NCI-H2081 treated with DMSO at 0.1 percent for 48 hours (cell line): ENCODE measurements at places on chromosomes 3 and 15.

DNA sequence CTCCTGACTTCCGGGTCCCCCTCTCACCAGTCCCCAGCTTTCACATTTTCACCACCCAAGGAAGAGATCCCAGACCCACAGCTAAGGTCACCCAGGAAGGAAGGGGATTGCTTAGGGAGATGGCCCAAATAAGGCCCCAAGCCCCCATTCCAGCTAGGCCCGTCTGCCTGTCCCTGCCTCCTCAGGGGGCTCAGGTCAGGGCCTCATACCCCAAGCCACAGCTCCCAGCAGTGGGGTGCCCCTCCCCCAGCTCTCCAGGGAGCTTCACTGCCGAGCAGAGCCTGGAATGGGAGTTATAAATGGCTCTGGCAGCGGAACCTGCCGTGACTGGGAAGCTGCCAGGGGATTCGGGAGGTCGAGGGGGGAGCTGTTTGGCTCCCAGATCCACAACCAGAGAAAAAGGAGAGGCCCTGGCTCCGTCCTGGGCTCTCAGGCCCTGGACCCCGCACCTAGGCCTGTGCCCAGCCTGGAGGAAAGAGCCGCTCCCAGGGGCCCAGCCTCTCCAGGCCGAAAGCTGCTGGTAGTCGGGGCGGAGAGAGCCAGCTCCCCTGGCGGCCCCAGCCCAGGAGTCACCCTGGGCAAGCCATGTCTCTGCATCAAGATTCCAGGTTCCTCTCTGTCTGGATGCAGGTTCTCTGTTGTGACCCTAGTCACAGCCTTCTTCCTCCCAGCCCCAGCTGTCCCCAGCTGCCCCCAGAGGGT, 550 bp downstream of the CCDC9B start:
- no peak for DNase-seq

DNA sequence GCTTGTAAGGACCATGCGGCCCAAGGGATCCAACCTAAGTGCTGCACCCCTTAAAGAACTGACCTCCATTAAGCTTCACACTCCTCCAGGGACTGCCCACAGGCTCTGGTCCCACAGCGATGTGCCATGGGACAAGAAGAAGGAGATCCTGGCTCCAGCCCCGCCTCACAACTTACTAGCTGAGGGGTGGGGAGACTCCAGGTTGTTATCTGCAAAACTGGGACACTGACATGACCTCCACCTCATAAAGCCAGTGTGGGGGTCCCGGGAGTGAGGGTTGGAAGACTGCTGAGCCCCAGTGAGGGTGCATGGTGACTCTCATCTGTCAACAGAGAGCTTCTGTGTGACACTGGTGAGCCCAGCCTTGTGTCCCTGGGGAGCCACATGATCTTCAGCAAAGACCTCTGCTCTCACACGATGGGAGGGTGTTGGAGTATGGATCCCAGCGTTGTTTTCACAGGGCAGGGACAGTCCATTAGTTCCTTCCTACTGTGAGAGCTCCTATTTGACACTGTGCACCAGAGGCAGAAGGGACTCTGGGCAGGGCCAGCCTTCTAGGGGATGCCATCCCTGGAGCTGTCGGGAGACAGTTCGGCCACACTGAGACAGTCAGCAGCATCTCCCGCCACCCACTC, 26.7 kb downstream of the EAF1 start:
- DNase-seq: no peak

GRCh38 chr3:151197981-151198767, 4.8 kb downstream of the GPR171 start:
- no peak for DNase-seq

DNA sequence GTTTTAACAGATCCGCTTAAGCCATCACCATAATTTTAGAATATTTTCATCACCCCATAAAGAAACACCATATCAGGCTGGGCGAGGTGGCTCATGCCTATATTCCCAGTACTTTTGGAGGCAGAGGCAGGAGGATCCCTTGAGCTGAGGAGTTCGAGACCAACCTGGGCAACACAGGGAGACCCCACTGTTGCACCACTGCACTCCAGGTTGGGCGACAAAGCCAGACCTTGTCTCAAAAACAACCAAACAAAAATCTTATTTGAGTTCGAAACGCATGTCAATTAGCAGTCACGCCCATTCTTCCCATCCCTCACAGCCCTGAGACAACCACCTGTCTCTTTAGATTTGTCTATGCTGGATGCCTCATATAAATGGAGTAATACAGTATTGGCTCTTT, 119.9 kb downstream of the KLF13 start:
- no peak for DNase-seq

DNA sequence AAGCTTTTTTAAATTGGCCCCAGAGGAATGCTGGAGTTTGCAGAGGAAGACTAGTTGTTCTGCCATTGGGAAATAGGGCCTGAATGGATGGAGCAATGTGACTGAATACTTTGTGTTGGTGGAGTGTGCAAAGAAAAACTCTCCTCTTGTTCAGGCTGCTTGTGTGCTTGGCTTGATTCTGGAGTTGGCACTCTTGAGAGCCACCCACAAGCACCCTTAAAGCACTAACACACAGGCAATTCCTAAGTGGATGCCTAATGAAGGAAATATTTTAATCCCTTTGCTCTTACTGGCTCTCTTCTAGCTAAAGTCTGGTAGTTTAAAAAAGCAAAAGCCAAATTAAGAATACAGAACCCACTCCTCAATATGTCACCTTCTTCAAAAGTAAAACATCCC, 304.4 kb upstream of the C2CD4B start:
- DNase-seq: no peak

DNA sequence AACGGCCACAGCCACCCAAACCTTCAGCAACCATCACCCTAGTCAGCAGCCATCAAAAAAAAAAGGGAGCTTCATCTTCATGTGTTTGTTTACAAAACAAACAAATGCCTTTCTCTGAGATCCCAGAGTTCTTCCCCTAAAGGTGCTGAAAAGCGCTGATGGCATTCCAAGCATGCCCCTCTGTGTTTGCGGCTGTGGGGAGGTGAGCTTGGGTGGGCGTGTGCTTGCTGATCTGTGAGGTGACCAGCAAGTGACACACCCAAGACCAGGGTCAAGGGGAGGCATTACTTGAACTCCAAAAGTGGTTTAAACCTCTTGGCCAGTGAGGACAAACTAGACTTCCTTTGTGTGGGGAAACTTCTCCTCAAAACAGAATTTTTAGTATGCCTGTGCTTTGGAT, 81.5 kb downstream of the DHX36 start:
- DNase-seq: no peak

DNA sequence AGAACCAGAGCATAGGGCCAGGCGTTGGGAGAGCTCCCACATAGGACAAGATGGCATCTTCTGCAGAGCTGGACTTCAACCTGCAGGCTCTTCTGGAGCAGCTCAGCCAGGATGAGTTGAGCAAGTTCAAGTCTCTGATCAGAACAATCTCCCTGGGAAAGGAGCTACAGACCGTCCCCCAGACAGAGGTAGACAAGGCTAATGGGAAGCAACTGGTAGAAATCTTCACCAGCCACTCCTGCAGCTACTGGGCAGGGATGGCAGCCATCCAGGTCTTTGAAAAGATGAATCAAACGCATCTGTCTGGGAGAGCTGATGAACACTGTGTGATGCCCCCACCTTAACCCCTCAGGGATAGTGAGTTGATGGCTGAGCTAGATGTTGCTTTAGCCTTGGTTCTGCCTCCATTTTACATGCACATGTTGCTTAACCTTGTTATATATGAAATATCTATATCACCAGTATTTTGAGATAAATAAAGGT, at the start of gene PYDC2:
Gene PYDC2 (plus strand): TSS at position 51 of the 483 bp plus-strand sequence. CDS start 0 bp downstream, at position 51.
- DNase-seq: no peak

- DNase-seq: no peak
These were observed 2.9 kb downstream of the IFT57 start for GRCh38 chr3:108219336-108219735.

- no peak for DNase-seq
These were observed 229.7 kb upstream of the TBL1XR1 start for GRCh38 chr3:177426878-177427495.

GRCh38 chr15:81235276-81236123, 38.8 kb downstream of the IL16 start:
- DNase-seq: no peak

GRCh38 chr3:15595955-15596354, 5.4 kb downstream of the HACL1 start:
- DNase-seq: no peak

GRCh38 chr3:3664935-3665334, 134.3 kb upstream of the LRRN1 start:
- no peak for DNase-seq

GRCh38 chr15:80183306-80183705, 30.5 kb downstream of the FAH start:
- no peak for DNase-seq

DNA sequence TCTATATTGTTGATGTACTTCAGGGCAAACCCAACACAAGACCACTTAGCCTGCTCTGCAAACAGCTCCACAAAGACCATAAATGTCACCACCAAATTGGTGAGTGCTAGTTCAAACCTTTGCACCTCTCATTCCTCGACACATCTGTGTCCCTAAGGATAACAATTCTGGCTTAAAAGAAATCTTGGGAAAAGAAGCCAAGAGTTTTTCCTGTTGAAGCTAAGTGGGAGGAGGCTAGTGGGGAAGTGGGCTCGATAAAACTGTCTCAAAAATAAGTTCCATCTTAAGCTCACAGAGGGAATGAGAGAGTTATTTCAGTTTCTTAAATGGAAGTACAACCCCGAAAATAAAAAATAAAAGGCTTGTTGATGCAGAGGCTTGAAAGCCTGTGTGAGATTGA, 40.4 kb upstream of the PRICKLE2 start:
- DNase-seq: no peak

DNA sequence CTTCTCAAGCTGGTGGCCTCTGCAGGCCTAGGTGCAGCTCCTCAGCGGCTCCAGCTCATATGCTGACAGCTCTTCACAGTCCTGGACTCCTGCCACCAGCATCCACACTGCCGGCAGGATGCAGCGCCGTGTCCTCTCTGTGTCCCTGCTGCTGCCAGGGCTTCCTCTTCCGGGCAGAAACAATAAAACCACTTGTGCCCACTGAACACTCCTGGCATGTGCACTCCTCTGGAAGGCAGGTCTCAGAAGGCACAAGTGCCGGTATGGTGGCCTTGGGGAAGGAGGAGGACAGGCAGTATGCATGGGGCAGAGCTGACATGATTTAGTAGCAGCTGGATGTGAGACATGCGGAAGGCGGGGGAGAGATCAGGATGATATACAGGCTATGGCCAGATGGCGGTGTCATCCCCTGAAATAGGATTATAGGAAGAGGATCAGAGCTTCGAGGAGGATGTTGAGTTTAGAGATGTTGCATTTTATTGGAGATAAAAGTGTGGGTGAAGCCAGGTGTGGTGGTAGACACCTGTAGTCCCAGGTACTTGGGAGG, 7.5 kb upstream of the MAN2A2 start:
- no peak for DNase-seq

GRCh38 chr3:25423780-25424588, 4.1 kb upstream of the RARB start:
- no peak for DNase-seq

GRCh38 chr3:17806201-17806600, 63.8 kb upstream of the TBC1D5 start:
- DNase-seq: no peak

- DNase-seq: no peak
These were observed 58.6 kb downstream of the DRD3 start for GRCh38 chr3:114120211-114120610.

- DNase-seq: no peak
These were observed 104.3 kb downstream of the MCTP2 start for GRCh38 chr15:94335616-94336015.
